AG08395 (cell line): ENCODE measurements at places on chromosomes 13 and 19.

- peak; percentile 58 for DNase-seq
Observed at GRCh38 chr19:17049711-17050280, 23.2 kb upstream of the CPAMD8 start.

GRCh38 chr13:44601586-44601985 is 25.5 kb upstream of the TSC22D1 start:
- no peak for DNase-seq

- no peak for DNase-seq
Observed at GRCh38 chr19:49447485-49448431, 3.9 kb downstream of the PIH1D1 start.

GRCh38 chr19:42099336-42099925 is 23.5 kb downstream of the ZNF574 start:
- DNase-seq = no peak

- no peak for DNase-seq
Observed at GRCh38 chr13:49567491-49567890, 17.9 kb downstream of the RCBTB1 start.

- DNase-seq = no peak
Observed at GRCh38 chr13:41670873-41671443, 213.6 kb downstream of the RGCC start.

GRCh38 chr19:55809381-55810058 is 22.3 kb downstream of the NLRP11 start:
- DNase-seq = no peak

DNA sequence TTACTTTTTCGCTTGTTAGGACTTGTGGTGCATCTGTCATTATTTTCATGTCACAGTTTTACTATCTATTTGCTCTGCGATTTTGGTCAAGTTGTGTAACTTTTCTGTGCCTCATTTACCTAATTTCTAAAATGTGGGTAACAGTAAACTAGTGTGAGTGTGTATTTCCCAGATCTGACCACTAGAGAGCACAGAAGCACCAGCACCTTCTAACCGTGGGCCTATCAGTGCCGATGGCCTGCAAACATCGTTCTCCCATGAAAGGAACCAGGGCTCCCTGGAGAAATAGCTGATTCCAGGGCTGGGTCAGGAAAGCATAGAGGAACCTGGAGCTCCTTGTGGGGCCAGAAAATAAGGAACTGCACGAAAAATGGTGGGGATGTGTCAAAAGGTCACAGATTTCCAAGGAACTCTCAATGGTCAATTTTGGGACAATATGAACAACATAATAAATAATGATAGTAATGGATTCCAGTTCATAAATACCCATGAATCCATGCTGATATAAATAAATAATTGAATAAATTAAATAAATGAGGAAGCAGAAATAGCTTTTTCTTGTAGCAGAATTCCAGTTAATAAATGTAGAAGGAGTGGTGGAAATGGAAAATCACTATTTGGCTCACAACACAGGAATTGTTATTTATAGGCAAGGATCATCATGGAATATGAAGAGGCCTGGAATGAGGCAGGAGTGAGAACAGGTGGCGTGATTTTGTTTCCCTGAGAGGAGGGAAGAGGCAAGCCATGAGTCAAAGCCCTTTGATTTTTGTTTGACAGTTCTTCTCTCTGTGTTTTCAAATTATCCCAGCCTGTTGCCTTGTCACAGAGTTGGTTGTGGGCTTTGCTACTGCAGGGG is 31.1 kb downstream of the CEACAM8 start:
- DNase-seq = peak; percentile 78

GRCh38 chr13:107553838-107554237 is 661.5 kb downstream of the LIG4 start:
- DNase-seq = no peak

DNA sequence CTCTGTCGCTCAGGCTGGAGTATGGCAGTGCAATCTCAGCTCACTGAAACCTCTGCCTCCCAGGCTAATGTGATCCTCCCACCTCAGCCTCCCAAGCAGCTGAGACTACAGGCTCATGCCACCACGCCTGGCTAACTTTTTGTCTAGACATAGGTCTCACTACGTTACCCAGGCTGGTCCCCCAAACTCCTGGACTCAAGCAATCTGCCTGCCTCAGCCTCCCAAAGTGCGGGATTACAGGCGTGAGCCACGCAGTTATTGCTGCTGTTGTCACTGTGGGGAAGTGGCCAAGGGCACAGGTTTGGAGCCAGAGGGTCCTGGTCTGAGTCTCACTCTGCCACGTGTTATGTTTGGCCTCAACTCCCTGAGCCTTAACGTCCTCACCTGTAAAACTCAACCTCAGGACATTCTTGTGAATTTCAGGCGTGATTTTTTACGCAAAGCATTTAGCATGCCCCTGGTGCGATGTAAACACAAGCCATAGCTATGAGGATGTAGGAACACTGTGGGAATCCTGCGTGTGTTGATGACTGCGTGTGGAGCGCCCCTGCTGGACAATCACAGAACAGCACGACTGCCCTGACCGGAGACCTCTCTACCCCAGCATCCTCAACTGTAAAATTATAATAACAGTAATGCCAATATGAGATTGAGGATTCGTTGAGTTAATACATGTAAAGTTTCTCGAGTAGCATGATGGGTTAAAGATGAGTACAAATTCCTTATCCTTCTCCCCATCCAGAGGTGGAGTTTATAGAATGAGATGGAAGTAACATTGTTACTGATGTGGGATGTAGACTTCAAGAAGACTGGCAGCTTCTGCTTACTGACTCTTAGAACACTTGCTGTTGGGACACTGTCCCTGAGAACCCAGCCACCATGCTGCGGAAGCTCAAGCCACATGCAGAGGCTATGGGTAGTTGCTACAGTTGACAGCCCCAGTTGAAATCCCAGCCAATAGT is 41.8 kb upstream of the PNMA8B start:
- peak; percentile 58 for DNase-seq

GRCh38 chr13:30026093-30026492 is 175.7 kb upstream of the UBL3 start:
- DNase-seq = peak; percentile 75

DNA sequence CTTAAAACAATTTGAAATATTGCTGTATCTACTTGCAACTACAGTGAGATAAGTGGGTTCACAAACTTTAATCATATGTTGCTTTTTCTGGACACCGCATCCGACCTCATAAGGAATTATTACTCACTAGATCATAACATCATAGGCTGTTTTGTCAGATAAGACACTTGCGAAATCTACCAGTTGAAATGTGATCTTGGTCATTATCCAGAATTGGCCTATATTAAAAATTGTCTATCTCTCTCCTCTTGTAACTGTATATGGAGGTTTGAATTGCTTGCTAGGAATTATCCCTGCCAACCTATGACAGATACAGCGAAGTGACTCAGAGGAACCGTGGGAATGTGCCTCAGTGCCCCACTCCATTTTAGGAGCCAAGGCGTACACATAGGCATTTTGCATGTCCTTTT is 117.0 kb upstream of the POSTN start:
- no peak for DNase-seq

DNA sequence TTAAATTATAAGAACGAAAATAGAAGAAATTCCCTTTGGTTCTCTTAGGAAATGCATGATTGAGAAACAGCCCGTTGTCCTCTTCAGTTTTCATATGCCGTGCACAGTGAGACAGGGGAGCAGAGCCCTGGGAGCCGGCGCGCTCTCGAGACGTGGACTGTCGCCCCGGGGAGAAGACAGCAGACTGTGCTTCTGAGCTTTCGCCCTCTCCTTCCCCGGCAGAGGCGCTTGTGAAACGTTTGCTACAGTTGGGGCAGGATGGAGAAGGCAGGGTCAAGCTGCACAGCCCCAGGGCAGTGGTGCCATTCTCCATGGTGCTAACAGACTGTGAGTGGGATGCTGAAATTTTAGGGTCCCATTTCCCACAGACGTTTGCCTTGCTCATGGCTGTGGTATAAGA is 192.2 kb upstream of the KL start:
- no peak for DNase-seq

- DNase-seq = peak; percentile 6
Observed at GRCh38 chr13:89923736-89924135, 1423.8 kb upstream of the MIR17HG start.

- DNase-seq = no peak
Observed at GRCh38 chr13:26295812-26296211, 41.9 kb downstream of the CDK8 start.

DNA sequence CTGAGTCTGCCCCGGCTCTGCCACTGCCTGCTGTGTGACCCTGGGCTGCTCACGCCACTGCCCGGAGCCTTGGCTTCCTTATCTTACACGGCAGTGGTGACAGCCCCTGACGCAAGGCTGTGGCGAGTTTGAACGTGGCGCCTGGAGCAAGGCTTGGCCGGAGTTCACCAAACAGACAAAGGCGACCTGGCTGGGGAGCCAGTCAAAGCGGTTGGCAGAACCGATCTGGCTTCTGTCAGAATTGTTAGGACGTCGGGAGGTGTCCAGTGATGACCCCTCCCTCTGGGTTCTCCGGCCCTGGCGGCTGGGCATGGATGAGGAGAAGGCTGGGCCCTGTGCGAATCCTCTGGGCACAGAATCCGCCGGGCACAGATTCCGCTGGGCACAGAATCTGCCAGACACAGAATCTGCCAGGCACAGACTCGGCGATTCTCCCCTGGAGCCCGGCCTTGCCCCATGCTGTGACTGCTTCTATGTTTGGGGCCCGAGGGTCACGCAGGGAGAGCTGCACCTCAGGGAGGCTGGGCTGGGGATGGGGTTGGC is 11.7 kb upstream of the TMEM255B start:
- DNase-seq = no peak

DNA sequence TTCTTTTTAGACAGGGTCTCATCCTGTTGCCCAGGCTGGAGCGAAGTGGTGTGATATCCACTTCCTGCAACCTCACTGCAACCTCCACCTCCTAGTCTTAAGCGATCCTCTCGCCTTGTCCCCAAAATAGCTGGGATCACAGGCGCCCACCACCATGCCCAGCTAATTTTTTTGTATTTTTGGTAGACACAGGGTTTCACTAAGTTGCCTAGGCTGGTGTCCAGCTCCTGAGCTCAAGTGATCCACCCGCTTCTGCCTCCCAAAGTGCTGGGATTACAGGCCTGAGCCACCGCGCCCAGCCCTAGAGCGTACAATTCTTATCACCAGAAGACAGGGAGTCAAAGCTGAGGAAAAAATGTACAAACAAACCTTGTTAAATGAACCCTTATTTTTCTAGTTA is 4.5 kb upstream of the ELOF1 start:
- DNase-seq = no peak

- no peak for DNase-seq
Observed at GRCh38 chr13:98239162-98240076, 62.4 kb upstream of the RNF113B start.

GRCh38 chr19:46181388-46181779 is 33.3 kb downstream of the IGFL2 start:
- no peak for DNase-seq

GRCh38 chr13:85538957-85539356 is 260.3 kb downstream of the SLITRK6 start:
- no peak for DNase-seq

GRCh38 chr19:12052497-12053169 is at the start of gene ZNF878:
ZNF878 (minus strand) TSS chr19:12052961; CDS start chr19:12052801, 160 bp downstream.
- DNase-seq = peak; percentile 92

DNA sequence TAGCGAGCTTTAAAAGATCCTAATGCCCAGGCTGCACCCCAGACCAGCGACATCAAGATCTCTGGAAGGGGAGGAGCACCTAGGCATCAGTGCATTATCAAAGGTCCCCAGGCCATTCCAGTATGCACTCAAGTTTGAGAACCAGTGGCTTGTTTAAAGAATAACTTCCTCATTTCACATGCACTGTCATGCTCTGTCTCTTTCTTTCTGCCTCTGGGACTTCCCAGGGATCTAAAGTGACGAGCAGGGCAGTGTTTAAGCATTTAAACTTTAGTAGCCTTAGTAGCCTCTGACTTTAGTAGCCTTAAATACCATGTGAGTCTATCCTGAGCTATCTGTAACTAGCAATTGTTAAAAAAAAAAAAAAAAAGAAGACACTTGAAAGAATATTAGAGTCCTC is 8.9 kb upstream of the FARP1 start:
- no peak for DNase-seq

- DNase-seq = no peak
Observed at GRCh38 chr19:35559281-35559659, 4.2 kb downstream of the ATP4A start.

DNA sequence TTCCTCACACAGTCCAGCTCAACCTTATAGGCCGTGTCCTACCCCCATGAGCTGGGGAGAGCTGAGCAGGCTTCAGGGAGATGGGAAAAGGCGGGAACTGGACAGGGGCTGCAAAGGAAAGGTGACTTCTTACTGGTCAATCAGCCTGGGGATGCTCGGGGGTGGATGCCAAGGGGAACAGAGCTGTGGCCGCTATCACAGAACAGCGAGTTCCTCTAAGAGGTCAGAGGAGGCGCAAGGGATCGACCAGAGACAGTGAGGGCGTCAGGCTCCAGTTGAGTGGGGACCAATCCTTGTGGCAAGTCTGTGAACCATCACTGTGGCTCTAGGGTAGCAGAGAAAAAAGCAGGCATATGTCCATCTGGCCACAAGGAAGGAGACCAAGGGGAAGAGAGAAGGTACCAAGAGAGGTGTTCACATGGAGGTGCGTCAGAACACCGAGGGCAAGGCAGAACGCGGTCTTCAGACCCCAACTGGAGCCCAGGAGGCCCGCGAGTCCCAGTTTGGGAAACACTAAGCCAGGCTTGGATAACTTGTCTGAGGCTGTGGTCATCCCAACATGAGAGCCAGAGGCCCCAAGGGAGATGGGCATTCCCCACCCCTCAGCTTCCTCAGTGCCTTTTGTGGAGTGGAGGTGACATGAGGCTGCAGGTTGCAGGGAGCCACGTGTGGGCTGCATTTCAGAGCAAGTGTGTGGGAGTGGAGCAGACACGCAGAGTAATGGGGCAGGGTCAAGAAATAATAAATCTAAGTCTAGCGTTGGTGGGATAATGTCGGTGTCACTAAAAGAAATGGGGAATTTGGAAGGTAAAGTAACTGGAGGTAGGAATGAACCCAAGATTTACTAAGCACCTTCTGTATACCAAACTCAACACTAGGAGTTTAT is 3.9 kb downstream of the F10 start:
- no peak for DNase-seq

- no peak for DNase-seq
Observed at GRCh38 chr13:33782631-33783030, 35.3 kb upstream of the RFC3 start.

DNA sequence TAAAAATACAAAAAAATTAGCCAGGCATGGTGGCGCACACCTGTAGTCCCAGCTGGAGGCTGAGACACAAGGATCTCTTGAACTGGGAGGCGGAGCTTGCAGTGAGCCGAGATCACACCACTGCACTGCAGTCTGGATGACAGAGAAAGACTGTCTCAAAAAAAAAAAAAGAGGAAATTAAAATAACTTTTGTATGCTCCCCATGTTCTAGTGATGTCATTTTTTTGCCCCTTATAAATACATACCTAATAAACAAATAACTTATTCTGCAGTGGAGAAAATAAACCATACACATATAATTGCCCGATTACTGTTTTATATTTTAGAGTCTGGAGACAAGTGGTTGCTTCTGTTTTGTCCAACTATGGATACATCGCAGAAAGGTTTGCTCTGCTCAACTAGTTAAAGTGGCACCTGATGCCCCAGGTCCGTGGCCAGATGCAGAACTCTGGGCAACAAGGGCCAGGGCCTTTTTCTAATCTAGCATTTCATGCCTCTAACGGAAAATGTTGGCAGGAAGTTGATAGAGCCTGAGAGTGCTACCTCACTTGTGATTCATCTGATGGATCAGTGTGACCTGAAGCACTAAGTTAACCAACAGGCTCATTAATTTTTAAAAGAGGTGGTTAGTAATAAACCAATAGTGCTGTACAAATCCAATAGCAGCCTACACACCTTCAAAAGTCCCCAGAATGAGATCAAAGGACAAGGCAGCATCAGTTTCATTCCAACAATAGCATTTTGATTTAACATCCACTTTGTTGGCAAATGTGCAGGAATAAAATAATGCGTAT is 18.8 kb downstream of the UBE2L5 start:
- no peak for DNase-seq

GRCh38 chr13:29482504-29482903 is 113.0 kb downstream of the SLC7A1 start:
- DNase-seq = no peak
